ENCODE measurements at places on chromosomes 1 and 21.

DNA sequence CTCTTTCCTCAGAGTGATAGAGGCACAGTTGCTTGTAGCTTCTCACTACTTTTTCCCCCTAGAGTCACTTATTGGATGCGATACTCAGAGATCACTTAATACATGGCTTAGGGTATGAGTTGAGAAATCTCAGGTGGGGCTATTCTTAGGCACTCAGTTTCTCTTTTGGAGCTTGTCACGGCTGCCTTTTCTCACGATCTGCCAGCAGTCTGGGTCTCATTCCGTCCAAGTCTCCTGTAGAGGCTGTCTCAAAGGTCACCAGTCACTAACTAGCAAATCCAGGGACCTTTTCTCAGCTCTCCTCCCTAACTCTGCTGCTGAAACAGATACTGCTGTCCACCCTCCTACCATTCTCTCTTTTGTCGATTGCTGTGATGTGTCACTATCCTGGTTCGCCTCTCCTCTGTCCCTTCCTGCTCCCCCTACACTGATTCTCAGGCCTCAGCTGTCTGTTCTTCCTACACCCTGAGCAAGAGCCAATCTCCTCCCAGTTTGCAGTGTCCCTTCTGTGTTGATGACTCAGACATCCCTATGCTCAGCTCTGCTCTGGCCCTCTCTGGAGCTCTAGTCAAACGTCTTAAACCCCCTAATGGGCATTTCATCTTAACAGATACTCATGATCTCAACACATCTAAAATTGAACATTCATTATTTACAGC lies 12.4 kb downstream of the ATP1A2 start:
- DNase-seq, result no peak

GRCh38 chr1:33384040-33384812 lies 46.7 kb downstream of the PHC2 start:
- DNase-seq, result no peak

DNA sequence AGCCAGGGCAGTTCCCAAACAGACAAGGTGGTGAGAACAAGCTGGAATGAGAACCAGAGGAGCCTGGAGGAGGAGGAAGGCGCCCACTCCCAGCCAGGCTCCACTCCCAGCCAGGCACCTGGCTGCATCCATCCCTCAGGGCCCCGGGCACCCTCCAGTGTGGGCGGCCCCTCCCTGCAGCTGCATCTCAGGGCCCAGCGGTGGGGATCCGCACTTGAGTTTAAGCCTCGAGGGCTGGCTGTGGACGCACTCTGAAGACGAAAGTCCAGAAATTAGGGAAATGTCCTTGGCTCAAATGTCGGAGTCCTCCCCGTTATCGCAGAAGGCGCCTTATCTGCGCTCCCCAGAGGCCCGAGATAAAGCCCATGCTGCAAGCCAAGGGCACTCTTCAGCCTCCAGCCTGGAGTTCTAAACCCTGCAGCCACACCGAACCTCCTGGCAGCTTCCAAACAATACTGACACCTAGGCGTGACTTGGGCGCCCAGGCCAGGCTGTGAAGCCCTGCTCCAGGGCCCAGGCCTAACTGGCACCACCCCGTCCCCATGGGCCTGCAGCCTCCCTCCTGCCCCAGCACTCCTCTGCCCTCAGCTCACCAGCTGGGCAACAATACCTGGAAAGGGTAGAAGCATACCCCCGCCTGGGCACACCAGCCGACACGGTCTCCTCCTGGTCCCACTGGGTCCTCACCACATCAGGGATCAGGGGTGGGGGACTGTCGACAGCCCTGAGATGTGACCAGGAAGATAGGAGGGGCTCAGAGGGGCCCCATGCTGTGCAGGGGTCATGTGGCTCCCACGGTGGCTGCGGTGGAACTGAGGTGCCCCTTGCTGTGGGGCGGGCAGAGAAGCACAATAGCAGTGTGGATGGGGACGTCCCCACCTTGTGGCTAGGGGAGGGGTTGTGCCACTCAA lies 184.8 kb upstream of the VAMP3 start:
- no peak for DNase-seq

DNA sequence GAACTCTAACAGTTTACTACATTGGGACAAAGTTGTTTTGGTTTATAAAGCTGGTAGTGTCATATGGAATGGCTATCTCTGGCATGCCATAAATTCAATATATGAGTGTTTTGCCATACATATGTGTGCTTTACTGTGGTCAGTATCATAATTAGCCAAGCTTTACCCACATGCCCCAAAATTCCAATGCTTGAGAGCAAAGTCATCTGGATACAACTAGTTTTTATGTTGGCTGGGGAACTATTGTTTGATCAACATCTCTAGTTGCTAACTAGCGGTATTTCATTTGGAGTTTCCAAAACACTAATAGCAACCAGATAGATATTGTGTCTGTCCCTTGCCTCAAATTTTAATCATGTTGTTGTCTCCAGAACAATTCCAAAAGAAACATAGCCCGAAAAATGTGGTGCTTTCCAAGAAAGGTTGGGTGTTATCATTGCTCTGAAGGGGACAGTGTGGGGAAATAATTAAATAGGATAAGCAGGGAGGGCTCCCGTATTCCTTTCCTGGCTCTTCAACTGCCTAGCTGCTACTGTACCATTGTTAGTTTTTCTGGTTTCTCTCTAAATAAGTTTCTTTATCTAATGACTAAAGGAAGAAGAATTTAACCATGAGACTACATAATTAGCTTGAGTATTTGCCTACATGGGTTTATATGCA lies 136.1 kb downstream of the TGFB2 start:
- no peak for DNase-seq

DNA sequence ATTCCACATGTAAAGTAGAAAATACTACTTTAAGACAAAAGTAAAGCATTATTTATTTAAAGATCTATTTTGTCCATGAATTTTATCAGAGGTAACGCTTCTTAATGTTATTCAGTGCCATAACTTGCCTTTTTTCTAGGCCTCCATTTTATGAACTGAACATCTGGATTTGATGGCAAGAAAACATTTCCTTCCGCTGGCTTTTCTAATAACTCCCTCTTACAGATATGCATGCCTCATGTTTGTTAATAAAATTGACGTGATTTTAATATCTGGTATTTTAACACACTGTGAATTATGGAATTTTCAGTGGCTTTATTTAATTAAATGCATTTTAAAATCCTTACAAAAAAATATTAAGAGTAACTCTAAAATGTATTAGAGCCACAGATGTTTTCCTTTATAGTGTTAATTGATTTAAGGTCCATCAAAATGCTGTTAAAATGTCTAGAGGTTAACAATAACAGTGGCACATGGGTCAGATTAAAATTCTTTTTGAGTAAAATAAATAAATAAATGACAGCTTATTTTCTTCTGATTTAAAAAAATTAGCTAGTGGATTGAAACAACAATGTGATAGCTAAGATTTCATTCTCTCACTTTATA lies 15.1 kb downstream of the PTPRC start:
- no peak for DNase-seq

DNA sequence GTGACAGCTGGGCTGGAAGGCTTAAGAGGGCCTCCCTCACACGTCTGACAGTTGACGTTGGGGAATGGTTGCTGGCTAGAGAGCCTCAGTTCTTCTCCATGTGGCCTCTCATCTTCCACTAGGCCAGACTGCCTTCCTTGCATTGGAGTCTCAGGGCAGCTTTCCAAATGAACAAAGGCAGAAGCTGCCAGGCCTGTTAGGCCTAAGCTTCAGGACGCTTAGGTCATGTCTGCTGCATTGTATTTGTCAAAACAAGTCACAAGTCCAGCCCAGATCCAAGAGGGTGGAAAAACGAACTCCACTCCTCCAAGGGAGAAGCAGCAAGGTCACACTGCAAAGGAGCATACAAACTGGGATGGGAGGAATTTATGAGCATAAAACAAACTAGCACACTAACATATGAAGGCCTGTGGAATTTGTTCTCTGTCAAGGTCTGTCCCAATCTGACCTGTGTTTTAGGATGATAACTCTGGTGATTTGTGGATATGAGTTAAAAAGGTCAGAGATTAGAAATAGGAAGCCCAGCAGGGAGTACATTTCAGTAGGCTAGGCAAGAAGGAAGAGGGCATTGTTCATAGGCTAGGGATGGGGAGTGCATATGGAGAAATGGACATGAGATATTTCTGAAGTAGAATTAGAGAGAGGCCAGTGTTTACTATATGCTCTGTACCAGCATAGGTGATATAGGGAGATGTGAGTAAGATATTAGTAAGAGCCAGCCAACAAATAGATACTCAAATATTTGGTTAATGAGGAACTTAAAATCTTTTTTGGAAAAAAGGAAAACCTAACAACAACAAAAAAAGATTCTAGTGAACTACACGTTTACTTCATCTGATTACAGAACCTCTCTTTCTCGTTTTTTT lies 29.1 kb upstream of the CNN3 start:
- no peak for DNase-seq
